T-cell (primary cell): ENCODE measurements at places on chromosomes 2 and 18. TPM values are rescaled to one million over a fixed set of nuclear protein-coding genes. Genes with fewer than 3 reads are reported as not detected.

DNA sequence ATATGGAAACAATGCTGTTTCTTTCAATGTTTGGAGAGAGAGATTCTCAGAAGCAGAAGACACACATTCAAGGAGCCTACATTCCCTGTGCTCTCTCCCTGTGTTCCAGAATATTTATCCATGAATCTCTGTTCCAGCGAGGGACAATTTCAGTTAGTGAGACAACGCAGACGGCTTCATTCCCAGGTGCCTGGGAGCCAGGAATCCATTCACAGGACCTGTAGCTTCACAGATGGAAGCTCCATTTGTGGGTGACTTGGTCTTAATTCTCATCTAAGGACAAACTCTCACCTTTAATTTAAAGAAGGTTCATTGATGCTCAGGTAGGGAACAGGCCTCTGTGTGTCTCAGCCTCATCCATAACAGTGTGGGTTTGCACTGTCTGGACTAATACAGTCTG is 1156.6 kb downstream of the RPIA start:
- no peak for DNase-seq
- H3K4me3 ChIP-seq = no peak overlapping the region
- H3K27ac ChIP-seq = no peak overlapping the region

Gene UGT1A3
- not detected for total RNA-seq

Gene MERTK
- 0.30 TPM for total RNA-seq

Gene NEU4
- 1.6 TPM for total RNA-seq

Gene ST3GAL5
- 31.9 TPM for total RNA-seq

Gene ERMN
- 4.3 TPM for total RNA-seq

Gene SLC4A5
- total RNA-seq = 10.1 TPM

DNA sequence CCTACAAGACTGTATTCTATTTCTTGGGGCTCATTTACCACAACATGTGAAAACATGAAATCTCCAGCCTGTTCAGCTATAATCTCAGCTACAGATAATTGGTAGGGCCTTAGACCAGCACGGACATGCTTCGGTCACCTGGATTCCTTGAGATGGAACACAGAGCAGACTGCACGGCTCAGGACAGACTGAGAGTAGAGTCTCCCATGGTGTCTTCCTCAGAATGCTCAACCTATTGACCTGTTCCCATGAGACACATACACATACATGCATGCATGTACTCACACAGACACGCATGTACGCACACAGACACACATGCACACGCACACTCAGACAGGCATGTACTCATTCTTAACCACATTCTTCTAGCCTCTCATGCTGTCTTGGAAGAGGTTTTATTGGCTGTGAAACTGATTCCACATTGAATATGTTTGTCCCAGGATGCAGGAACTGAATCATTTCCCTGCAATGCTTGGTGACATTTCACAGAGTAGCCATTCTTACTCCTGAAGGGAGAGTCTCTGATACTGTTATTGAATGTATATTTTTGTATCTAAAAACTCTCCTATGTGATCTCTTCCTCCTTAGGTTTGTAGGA is 23.5 kb upstream of the BZW1 start:
- no peaks in the 10 kb centered on the region for H3K36me3 ChIP-seq
- H3K4me1 ChIP-seq = no peaks in the 10 kb centered on the region
- DNase-seq = no peak
- no peak overlapping the region for H3K27ac ChIP-seq

Gene CIB4
- total RNA-seq = not detected

- H3K27ac ChIP-seq = no peak overlapping the region
- no peaks in the 10 kb centered on the region for H3K4me1 ChIP-seq
- no peaks in the 10 kb centered on the region for H3K36me3 ChIP-seq
- H3K4me3 ChIP-seq = no peak overlapping the region
Observed at GRCh38 chr2:163554864-163555263, 180.9 kb downstream of the FIGN start.

Gene GPN1
- total RNA-seq = 32.1 TPM

Gene UCN
- 6.6 TPM for total RNA-seq

- peaks cover 5% of the 10 kb centered on the region for H3K27me3 ChIP-seq
- H3K36me3 ChIP-seq = no peaks in the 10 kb centered on the region
- H3K4me1 ChIP-seq = no peaks in the 10 kb centered on the region
- no peak overlapping the region for H3K4me3 ChIP-seq
- no peak overlapping the region for H3K27ac ChIP-seq
Observed at GRCh38 chr2:207640661-207641060, 15.5 kb upstream of the METTL21A start.

- H3K27me3 ChIP-seq = no peaks in the 10 kb centered on the region
- DNase-seq = no peak
- H3K4me3 ChIP-seq = no peak overlapping the region
- no peaks in the 10 kb centered on the region for H3K4me1 ChIP-seq
Observed at GRCh38 chr2:193965263-193965662, 1691.8 kb upstream of the SLC39A10 start.

GRCh38 chr18:58896268-58896667 is 31.6 kb downstream of the ZNF532 start:
- no peak overlapping the region for H3K4me3 ChIP-seq
- H3K4me1 ChIP-seq = peaks cover 5% of the 10 kb centered on the region

GRCh38 chr2:165627470-165627869 is 158.0 kb downstream of the CSRNP3 start:
- H3K27me3 ChIP-seq = no peaks in the 10 kb centered on the region
- no peaks in the 10 kb centered on the region for H3K36me3 ChIP-seq
- no peaks in the 10 kb centered on the region for H3K4me1 ChIP-seq
- no peak for DNase-seq
- no peak overlapping the region for H3K27ac ChIP-seq
